ENCODE measurements at places on chromosomes 11 and 22.

DNA sequence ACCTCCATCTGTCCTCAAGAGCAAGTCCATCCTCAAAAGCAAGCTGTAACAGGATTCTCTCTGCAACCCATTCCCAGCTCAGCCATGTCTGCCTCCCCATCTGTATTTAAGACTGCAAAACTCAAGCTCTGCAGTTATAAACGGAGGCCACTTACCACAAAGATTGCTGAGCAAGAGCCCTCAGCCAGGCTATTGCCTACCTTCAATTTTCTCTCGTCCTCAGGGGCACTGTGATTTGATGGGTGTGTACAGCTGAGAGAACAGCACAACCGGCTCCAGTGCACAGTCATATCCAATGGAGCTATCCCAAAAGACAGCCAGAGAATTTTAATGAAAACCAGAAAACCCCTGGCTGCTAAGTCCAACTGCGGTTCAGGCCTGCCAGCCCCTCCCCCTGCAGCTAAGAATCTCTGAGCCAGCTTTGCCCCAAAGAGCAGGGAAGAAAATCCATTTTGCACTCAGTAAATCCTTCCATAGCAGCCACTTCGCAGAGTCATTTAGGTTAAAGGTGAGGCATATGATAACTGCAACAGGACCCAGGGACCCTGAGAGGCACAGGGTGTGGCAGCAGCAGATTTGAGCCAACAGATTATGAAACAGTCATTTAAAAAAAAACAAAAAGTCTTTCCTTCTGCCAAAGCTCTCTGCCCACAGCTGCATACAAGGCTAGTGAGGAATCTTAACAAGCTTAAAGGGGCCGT is 37.6 kb downstream of the RAB30 start:
- no peak for DNase-seq

- DNase-seq, result no peak
Measured at GRCh38 chr11:26483108-26483507, 89.0 kb downstream of the MUC15 start.

DNA sequence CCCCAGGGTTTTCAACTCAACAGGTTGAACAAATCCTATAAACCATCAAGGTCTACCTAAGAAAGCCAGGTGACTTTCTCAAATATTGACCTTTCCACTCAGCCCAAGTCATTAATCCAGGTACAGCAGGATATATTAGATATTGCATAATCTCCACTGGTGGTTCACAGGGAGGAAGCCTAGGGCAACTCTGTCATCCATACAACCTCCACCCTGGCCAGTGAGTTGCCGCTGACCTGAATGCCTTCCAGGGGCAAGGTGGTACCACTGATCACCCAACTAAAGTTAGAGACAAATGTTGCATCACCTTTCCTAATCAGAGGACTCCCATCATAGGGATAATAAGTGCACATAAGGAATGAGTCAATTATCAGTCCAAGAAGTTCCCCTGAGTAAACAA is 22.9 kb downstream of the GUCD1 start:
- DNase-seq, result no peak

DNA sequence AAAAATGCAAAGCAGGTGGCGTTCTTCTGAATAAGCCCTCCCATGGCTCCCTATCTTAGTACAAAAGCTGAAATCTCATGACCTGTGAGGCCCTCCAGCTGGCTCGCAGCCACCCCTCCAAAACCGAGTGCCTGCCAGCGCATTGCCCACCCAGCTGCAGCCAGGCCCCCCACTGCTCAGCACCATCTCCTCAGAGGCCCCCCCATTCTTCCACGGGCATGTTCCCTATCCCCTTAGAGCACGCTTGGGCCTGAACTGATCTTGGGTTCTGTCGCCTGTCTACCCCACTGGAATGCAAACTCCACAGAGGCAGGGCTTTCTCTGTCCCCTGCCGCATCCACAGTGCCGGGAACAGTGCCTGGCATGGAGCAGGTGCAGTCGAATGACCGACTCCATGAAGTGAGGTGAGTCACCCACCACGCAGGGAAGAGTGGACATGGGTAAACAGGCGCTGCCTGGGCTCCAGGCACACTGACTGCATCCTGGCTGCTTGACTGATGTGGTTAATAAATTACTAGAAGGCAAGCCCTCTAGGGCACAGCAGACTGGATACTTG is 11.3 kb upstream of the EFCAB6 start:
- no peak for DNase-seq

- no peak for DNase-seq
Measured at GRCh38 chr11:42657169-42657568, 654.6 kb upstream of the API5 start.

- no peak for DNase-seq
Measured at GRCh38 chr11:10550503-10551289, 9.7 kb upstream of the RNF141 start.

- DNase-seq, result no peak
Measured at GRCh38 chr11:81098471-81098870, 1635.2 kb downstream of the FAM181B start.

DNA sequence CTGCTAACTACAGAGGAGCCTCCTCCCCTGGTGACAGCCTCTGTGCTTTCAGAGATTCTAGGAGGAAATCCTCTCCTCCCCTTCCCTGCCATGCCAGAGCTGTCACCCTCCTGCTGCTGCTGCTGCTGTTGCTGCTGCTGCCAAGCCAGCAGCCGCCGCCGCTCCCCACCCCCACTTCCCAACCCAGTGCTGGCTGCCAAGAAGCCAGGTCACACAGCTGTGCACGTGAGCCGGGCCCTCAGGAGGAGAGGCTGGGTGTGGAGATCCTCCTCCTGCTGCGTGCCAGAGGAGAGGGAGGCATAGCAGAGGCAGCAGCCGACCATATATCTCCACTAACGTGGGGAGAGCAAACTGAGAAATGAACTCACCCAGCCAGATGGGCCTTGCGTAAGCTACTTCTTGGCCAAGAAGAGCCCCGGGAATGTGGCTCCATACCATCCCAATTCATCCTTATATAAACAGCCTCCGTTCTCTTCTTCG is 12.4 kb downstream of the CRY2 start:
- no peak for DNase-seq

GRCh38 chr11:23789938-23790371 is 706.9 kb upstream of the LUZP2 start:
- no peak for DNase-seq

GRCh38 chr22:23245045-23245798 is 64.9 kb downstream of the BCR start:
- no peak for DNase-seq

DNA sequence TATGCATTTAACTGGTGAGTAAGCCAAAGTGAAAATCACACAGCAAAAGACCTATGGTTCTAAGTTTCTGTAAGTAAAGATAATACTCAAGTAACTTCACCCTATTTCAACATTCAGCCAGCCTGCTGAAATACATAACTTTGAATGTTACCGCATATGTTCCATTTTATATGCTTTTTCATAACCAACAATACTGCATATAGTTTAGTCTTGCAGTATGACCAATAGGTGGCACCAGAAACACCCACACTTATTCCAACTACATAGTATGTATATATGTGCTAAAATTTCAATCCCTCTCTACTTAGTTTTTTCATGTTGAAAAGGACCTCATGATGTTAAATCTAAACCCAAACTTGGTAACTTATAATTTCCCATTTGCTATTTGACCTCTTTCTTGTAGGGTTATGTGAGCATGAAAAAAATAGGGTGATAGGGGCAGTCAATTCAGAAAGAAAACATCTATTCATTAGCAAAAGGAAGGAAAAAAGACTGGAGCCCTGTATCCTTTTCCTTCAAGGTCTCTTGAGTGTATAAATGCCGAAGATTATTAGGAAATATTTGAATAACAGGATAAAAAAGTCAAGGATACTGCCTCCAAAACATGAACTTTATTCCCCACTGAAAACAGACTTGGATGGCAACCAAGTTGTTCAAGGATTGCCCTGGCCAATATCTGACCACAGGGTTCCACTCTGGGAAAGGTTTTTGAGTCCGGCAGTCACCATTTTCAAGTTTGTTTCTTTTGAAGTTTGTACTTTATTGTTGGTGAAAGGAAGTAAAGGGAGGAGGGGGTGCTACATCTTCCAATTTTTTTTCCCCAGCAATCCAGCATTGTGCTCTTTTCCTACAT is 23.8 kb upstream of the FZD4 start:
- peak; percentile 54 for DNase-seq

- no peak for DNase-seq
Measured at GRCh38 chr11:97965849-97966646, 1054.7 kb upstream of the CNTN5 start.

- peak; percentile 88 for DNase-seq
Measured at GRCh38 chr11:68282141-68282860, 10.5 kb upstream of the C11orf24 start.

DNA sequence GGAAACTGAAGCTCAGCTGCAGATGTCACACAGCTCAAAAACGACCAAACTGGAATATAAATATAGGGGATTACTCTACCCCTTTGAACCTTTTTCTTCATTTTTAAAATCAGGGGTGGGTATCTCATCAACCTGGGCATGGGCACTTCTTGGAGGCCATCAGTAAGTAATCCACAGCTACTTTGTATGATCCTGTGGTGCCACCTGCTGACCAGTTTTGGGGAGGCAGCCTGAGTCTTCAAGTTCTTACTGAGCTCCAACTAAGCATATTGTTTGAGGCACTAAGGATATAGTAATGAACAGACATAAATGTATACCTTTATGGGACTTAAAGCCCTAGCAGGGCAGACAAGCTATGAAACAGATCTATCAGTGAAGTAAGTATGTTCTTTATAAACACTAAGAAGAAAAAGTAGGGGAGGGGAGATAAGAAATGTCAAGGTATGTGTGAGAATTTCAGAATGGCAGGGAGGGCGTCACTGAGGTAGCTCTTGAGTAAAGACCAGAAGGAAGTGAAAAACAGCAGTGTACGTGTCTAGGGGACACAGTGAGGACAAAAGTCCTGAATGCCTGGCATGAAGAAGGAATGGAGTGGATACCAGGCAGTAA is 18.4 kb downstream of the TUB start:
- DNase-seq, result peak; percentile 66

- DNase-seq, result no peak
Measured at GRCh38 chr11:57787920-57788702, 26.5 kb downstream of the CTNND1 start.

- DNase-seq, result no peak
Measured at GRCh38 chr11:8794677-8795103, 112.1 kb downstream of the RPL27A start.

- DNase-seq, result no peak
Measured at GRCh38 chr22:45192701-45193187, 29.0 kb downstream of the NUP50 start.

GRCh38 chr11:34451053-34451452 is 12.3 kb downstream of the CAT start:
- peak; percentile 25 for DNase-seq

DNA sequence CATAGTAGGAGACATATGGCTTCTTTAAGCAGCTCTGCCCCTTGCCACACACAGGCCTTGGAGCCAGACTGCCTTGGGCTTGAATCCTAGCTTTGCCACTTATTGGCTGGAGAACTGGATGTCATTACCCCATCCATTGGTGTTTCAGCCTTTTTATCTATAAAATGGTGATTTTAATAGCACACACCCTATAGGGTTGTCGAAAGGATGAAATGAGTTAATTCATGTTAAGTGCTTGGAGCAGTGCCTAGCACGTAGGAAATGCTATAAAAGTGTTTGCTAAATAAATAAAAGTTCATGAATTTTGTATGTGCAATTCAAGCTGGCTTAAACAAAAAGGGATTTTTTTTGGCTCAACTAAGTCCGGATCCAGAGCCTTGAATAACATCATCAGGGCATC is 120.7 kb downstream of the TIMP3 start:
- DNase-seq, result no peak

DNA sequence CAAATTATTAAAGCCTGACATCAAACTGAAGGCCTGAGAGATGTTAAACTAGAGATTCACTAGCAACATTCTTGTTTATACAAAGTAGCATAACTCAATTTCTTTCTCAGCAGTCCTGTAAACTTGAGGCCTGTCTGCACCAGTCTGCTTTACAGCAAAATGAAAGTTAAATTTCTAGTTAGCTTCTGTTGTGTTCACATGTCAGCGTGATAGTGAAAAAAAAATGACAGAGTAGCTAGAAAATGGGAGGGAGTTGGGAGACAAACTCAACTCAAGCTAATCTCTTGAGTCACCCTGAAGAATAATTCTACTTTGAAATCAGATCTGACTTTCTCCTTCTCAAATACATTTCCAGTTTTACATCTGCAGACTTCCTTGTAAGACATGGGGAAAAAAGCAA is 6.5 kb downstream of the RBFOX2 start:
- DNase-seq, result no peak

- no peak for DNase-seq
Measured at GRCh38 chr11:116697011-116697410, 75.8 kb downstream of the BUD13 start.

GRCh38 chr11:66221726-66222236 is 46.7 kb upstream of the RAB1B start:
- no peak for DNase-seq

GRCh38 chr11:60950933-60951605 is 907 bp downstream of the SLC15A3 start:
- no peak for DNase-seq

GRCh38 chr22:41668971-41669911 is 19.4 kb downstream of the SNU13 start:
- DNase-seq, result no peak
